Mucosa of descending colon (tissue), 3 donors: ENCODE measurements at places on chromosomes 16 and 17.
A peak's percentile ranks its signal among the peaks of the same experiment; 100 is the strongest.

GRCh38 chr16:1311738-1312466, 2.5 kb downstream of the UBE2I start:
- no peak for DNase-seq

DNA sequence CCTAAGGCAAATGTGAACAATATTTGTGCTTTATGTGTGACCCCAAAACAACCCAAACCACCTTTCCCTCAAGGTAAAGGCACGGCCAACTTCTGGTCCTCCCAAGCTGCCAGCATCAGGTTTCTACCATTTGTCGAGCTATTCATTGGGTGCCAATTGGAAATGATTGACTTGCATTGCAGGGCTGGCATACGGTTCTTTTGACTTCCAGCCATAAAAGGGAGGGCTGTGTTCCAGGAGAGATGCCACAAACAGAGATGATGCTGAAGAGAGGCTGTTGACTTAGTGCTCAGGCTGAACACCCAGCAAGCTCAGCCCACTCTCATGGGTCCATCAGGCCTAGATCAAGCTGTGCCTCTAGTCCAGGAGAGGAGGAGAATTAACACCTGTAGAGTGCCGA, 252.4 kb downstream of the GRIN2A start:
- no peak for DNase-seq

GRCh38 chr17:36213695-36214094, 2.8 kb downstream of the CCL4L2 start:
- no peak for DNase-seq

GRCh38 chr16:54283725-54284318, 2.8 kb downstream of the IRX3 start:
- no peak for DNase-seq

DNA sequence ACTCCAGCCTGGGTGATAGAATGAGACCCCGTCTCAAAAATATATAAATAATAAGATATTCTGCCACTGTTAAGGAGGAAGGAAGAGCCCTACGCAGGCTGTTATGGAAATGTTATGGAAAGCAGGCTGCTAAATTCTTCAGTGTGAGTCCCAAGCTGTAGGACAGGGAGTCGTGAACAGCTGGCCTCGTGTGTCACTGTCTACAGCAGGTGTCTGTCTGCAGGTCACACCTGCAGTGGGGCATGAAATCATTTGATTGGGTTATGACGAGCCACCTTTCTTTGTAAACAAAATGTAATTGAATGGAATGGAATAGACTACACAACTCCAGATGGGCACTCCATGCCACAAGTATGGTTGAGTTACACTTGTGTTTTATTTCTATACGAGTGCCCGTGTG, 15.6 kb upstream of the LITAF start:
- peak; percentile 16 for DNase-seq

DNA sequence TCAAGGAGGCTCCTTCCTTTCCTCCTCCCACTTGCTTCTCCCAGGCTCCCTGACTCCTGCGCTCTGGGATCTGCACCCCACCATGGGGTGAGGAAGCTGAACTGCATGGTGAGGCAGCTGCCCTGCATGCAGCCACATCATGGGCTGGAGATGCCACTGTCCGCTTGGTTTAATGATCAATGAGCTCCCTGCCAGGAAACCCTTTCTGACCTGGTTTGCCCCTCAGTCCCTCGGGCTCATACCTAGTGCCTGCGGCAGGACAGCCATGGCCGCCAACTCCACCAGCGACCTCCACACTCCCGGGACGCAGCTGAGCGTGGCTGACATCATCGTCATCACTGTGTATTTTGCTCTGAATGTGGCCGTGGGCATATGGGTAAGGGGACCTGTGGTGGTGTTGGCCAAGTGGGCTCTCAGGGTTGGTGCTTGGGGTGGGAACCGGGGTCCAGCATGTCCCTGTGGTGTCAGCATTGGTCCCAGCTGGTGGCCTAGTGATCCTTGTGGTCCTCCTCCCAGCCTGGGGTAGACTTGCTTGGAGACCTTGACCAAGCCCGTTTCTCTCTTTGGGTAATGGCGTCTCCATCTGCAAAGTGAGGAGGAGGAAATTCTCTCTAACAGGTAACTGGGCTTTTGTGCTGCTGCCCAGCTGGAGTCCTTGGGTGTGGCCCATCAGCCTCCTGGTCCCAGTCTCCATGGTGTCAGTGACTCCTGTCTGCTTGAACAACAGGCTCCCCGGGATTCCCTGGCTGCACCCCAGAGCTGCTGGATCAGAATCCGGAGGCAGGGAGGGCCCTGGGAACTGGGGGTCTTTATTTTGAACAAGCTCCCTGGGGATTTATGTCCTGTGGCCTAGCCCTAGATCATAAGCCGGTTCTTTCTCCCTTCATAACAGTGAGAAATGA, at the start of gene SLC5A10:
Gene SLC5A10, plus strand, starts transcription at position 225 of the 902 bp plus-strand sequence. Its CDS starts 41 bp downstream, at position 266.
- DNase-seq, result peak; percentile 36

DNA sequence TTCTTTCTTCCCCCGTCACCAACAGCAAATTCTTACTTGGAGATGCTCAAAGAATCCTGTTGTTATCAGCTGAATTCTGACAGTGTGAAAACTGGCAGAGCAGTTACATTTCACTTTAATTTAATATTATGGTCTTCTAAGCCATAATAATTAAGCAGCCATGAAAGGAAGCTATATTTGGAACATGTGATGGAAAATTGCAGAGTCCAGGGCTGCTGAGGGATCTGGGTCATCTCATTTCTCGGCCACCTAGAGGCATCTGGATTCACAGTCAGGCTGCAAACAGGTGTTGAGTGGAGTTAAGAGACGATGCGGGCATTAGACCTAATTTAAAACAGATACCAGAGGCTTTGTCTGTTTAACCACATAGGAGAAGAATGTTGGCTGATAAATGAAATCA, 38.4 kb downstream of the CHD9NB start:
- no peak for DNase-seq

GRCh38 chr16:50553182-50553710, 5.0 kb downstream of the NKD1 start:
- no peak for DNase-seq

DNA sequence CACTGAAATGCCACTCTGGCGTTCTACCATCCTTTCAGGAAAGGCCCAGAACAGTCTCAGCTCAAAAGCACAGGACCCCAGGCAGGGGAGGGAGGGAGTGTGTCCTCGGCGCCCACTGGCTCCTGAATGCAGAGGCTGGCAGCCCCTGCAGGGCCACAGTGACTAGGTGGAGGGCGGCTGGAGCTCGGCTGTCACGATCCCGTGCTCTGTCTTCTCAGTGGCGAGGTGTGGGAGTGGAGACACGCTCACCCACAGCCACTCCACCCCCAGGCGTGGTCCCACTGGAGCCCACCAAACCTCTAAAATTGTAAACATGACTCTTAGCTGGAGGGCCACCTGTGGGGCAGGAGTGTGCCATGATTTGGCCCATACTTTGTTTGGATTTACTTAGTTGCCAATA, 16.4 kb upstream of the FASN start:
- no peak for DNase-seq

GRCh38 chr16:53566552-53567245, 63.7 kb upstream of the AKTIP start:
- DNase-seq, result no peak

DNA sequence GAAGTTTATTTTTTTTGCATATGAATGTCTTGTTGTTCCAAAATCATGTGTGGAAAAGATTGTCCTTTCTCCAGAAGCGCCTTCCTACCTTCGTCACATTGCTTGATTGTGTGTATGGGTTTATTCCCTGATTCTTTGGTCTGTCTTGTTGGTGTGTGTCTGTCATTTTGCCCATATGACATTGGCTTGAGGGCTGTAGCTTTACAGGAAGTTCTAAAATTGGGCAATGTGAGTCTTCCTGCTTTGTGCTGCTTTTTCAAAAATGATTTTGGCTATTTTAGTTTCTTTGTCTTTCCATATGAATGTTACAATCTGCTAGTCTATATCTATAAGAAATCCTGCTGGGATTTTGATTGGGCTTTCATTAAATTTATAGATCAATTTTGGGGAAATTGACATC, 217.2 kb downstream of the SNX29 start:
- DNase-seq, result no peak

DNA sequence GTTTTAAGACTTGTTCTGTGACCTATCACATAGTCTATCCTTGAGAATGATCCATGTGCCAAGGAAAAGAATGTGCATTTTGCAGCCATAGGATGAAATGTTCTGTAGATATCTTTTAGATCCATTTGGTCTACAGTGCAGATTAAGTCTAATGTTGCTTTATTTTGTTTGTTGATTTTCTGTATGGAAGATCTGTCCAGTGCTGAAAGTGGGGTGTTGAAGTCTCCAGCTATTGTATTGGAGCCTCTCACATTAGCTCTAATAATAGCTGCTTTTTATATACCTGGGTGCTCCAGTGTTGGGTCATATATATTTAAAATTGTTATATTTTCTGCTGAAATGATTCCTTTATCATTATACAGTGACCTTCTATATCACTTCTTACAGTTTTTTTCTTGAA, 155.6 kb upstream of the MON1B start:
- DNase-seq, result no peak

GRCh38 chr16:50763211-50763610, 21.3 kb downstream of the CYLD start:
- no peak for DNase-seq

GRCh38 chr16:27761816-27762215, 211.9 kb downstream of the KATNIP start:
- peak; percentile 16 for DNase-seq

GRCh38 chr17:50728881-50729765, 9.7 kb downstream of the LUC7L3 start:
- no peak for DNase-seq

GRCh38 chr17:30831257-30831656, 509 bp upstream of the ATAD5 start:
- no peak for DNase-seq

- DNase-seq, result no peak
Observed at GRCh38 chr16:15985144-15985543, 35.7 kb downstream of the ABCC1 start.

DNA sequence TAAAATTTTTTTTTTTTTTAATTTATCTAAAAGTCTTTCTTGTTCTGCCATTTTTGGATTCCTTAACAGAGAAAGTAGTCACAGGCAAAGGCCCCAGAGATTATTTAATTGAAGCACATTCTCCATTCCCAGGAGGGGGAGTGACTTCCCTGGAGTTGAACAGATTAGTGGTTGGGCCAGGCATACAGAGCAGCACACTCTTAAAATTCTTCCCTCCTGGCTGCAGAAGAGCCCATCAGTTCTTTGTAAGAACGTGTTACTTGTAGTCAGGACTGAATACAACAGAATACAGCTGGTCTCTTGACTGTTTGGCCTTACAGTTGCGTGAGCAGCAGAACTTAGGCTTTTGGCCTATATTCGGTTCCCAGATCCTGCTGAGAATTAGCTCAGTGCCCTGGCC, 1.8 kb downstream of the ALKBH5 start:
- DNase-seq, result no peak

GRCh38 chr17:42421507-42422338, 1.3 kb downstream of the CAVIN1 start:
- peak; percentile 49 for DNase-seq

- peak; percentile 18 for DNase-seq
Observed at GRCh38 chr17:29582772-29583171, 6.7 kb downstream of the GIT1 start.

GRCh38 chr16:10927497-10928112, 14.7 kb downstream of the DEXI start:
- DNase-seq, result no peak

DNA sequence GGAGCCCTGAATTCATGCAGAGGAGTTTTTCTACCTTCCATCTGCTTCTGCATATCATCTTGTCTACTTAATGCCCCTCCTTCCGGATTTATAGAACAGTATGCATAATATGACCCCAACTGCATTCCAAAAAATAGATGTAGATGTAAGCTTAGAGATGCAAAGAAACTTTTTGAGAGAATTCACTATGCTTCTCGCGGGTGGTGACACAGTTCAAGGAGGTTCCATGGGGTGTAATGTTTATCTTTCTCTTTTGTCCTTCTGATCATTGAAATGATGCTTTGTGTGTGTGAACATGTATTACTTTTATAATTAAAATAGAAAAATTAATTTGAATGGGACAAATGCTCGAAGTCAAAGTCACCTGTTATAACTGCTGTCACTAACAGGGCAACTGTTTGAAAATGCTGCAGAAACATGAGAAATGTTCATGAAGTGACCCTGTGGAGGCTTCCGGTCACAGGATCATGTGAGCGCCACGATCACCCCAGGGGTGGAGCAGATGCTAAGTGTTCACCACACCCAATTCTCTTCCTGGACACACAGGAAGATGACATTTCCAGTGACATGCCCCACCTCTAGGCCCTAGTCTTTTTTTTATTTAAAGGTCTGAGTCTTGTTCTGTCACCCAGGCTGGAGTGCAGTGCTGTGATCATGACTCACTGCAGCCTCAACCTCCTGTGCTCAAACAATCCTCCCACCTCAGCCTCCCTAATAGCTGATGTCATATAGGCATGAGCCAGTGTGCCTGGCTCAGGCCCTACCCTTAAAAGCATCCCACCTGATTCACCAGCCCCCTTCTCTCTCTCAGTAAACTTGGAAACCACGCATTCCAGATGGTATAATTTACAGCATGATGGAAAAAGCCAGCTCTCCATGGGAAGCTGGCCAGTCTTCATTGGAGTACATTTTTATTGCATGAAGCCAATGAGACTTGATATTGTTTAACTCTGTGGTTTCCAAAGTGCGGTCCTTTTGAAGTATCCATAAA, 21.0 kb upstream of the AGRP start:
- peak; percentile 56 for DNase-seq

GRCh38 chr16:3032624-3033023, 4.1 kb downstream of the BICDL2 start:
- no peak for DNase-seq

- no peak for DNase-seq
Observed at GRCh38 chr17:78438694-78439325, 60.4 kb downstream of the PGS1 start.

- no peak for DNase-seq
Observed at GRCh38 chr17:59492091-59492451, 73.3 kb upstream of the DHX40 start.

DNA sequence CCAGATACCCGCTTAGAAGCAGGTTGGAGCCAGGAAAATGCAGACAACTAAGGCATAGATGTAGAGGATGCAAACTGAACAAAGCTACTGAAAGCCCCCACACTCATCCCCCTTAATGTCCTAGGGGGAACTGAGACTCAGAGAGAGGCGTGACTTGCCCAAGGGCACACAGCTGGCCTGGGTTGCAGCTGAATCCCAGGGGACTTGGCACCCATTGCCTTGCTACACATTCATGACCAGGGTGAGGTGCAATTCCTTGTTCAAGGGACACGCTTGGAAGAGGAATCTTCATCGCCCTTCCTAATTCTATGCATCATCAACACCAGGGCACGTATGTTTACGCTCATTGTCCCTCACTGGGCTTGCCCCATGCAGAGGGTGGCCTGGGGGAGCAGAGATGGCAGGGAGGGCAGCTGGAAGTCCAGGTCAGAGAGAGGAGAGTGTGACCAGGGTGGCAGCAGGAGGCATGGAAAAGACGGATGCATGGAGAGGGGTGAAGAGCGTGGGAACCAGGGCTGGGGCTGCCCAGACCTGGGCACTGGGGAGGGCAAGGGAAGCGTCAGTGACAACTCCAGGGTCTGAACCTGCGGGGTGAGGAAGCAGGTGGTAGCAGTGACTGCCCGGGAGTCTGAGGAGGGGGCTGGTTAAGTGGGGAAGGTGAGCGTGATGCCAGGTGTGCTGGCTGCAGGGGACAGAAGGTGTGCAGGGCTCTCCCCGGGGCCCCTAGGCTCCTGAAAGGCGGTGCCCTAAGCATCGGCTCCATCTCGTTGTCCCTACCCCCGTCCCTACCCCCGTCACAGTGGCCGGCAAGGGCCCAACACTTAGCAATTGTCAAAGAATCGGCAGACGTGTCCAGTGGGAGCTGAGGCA, 267.1 kb upstream of the TNRC6C start:
- DNase-seq, result no peak
